MG63 (cell line): ENCODE measurements at places on chromosomes 5 and 9. TPM values are rescaled to one million over a fixed set of nuclear protein-coding genes. Genes with fewer than 3 reads are reported as not detected.

DNA sequence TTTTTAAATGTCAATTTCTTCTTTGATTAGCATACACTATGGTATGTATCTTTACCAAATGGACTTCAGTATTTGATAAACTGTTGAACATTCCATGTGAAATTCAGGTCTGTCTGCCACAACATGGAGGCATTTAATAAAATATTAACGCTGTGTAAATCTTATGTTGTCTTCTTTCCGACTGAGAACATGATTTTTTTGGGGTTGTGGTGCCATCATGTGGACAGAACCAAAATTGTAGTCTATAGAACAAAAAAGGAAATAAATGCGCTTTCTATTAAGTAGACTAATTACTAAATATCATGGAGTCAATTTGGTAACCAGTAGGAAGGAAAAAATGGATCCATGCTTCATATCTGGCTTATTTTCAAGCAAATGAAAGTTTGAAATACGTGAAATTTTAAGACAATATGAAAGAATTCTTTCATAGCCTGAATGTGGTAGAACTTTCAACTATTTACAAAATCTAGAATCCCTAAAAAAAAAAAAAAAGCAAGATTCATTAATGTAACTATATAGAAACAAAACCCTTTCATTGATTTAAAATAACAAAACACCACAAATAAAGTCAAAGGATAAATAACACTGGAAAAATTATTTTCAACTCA lies 2.8 kb upstream of the PLK2 start:
- DNase-seq, result no peak

DNA sequence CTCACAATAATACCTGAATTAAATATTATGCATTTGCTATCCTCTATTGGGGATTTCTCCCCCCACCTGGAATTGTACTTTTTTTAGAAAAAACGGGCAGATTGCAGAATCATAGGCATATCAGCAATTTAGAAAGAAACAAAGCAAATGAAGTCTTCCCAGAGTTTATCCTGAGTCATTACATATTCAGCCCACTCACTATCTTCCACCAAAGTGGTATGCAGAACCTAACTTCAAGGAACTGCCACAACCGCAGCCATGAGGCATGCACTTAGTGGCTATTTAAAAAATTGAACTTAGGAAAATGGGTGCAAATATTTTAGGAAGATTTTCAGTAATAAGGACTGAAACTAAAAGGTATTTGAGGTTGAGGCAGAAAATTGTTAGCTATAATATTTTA lies 48.6 kb downstream of the UBAP1 start:
- DNase-seq, result no peak

MYMK gene
- total RNA-seq, result not detected in 2 replicates

KCNN2 gene
- not detected in 2 replicates for total RNA-seq

GPX3 gene
- 2.3 and 5.6 TPM in 2 replicates for total RNA-seq

GRCh38 chr5:156595132-156595787 lies 254.8 kb upstream of the PPP1R2B start:
- no peak for DNase-seq

DNA sequence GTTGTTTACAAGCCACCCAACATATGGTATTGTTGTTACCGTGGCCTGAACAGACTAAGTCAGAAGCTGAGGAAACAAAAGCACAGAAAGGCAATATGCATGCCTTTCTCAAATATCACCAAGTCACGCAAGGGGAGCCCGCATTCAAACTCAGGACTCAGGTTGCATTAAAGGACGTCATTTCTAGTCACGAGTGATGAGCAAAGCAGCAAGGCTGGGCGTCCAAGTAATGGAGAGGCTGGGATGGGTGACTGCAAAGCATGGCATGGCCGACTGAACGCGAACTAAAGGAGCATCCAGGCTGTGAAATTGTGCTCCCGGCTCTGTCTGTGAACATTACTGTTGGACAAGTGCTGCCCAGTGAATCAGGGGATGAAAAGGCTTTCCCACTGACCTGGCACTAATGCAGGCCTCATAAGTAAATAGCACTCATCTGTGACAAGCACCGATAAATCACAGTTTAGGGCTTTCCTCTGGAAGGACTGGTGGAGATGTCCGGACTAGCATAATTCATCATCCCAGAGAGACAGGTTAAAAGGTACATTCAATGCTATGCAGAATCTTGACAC lies 202.8 kb downstream of the SPOCK1 start:
- no peak for DNase-seq
